Stimulated activated CD8-positive, alpha-beta memory T cell treated with anti-CD3 and anti-CD28 coated beads, Interleukin-7, amount 100 ng/mL, for 4 hours (primary cell): ENCODE measurements at places on chromosomes 2 and 18.

GRCh38 chr2:40803900-40804299 lies 352.0 kb upstream of the SLC8A1 start:
- no peak for DNase-seq

- no peak for DNase-seq
Measured at GRCh38 chr18:21452276-21452780, 148.2 kb downstream of the ESCO1 start.

- no peak for DNase-seq
Measured at GRCh38 chr2:16614314-16614860, 51.2 kb downstream of the CYRIA start.

GRCh38 chr2:205216580-205216979 lies 465.7 kb upstream of the NRP2 start:
- no peak for DNase-seq

DNA sequence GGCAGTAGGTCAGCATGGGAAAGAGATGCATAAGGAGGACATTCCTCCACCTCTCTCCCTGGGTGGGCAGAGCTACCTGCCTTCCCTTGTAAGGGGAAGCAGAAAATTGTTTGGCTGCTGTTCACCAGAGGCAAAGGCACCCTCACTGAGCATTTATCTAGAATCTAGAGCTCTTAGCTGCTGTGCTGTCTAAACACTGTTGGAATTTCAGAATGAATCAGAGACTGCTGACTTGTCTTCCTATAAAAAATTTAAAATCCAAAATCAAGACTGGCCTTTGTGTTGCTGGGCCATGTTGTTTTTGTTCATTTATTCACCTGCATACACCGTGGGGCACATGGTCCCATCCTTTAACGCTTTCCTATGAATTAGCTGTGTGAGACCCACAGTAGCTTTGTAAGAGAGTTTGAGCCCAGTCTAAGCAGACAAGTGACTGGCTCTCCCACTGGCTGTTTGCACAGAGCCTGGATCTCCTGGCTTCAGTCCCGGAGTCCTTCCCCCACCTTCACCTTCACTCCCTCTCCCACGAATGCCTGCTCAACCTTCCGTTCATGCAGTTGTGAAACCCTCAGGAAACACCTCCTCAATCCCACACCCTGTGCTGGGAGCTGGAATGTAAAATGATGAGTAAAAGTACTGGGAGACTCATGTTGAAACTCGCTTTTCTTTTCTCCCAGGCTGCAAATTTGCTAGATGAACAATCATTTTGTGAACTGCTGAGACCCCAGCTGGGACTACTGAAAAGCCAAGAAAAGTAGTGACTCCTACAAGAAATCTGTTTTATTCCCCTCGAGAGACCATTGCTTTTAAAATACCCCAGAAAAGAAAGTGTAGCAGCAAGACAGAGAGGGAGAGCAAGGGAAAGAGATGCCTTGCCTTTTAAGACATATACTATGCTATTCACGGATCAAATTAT lies 76.2 kb downstream of the FAM168B start:
- no peak for DNase-seq

DNA sequence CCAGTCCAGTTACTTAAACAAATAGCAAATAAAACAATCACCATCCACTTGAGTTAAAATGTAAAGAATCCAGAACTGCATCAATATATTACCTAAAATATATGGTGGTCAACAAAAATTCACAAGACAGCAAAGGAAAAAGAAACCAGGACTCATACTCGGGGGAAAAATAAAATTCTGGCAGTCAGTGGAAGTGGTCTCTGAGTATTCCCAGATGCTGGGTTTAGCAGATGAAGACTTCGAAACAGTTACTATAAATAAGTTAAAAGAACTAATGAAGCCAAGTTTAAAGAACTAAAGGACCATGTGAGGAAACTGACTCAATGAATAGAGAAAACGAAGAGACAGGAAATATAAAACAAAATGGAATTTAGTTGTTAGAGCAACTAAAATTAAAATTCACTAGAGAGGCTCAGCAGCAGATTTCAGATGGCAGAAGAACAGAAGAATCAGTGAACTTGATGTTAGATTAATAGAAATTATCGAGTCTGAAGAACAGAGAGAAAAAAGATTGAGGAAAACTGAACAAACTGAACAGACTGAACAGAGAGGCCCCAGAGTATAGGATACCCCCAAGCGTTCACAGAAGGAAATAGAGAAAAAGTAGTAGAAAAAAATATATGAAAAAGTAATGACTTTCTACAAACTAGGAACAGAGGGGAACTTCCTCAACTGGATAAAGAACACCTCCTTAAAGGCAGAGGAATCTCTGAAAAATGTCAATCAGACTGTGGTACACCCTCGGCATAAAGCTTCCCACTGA lies 27.9 kb downstream of the MGAT4A start:
- DNase-seq: no peak

- DNase-seq: no peak
Measured at GRCh38 chr2:167783261-167784083, 463.9 kb downstream of the STK39 start.
